Skeletal muscle cell (primary cell): ENCODE measurements at places on chromosomes 11 and 22.
A peak's percentile ranks its signal among the peaks of the same experiment; 100 is the strongest.

DNA sequence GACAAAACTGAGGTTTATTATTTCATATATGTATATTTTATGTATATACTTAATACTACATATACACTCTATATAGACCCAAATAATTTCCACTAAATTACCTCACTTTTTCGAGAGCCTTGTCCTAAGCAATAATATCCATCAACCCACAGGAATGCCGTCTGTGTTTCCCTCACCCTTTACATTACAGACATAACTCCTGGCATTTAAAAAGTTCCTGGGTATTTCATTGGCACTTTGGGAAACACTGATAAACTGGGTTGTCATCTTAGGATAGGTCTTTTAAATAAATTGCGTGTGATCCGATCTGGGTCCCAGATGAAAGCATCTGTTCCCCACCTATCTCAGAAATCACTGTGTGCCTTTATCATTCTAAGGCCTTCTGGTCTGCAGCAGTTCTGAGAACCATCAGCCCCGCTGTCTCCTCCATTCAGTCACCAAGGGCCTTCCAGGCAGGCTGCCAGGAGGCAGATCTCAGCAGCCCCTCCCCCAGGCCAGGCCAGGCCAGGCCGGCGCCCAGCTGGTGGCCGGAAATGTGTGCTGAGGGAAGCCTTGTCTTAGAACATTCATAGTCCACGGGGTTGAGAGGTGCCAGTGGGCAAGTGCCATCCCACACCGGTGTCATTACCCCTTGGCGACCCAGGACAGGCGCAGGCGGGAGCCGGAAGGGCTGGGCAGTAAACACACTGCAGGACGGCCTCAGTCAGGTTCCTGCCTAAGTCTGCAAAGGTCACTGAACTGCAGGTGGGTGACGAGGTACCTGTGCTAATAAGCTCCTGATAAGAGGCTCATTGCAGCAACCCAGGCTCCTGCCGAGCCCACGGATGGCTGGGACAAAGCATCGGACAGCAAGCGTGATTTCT is 3.3 kb downstream of the FGF19 start:
- peak; percentile 22 for DNase-seq

DNA sequence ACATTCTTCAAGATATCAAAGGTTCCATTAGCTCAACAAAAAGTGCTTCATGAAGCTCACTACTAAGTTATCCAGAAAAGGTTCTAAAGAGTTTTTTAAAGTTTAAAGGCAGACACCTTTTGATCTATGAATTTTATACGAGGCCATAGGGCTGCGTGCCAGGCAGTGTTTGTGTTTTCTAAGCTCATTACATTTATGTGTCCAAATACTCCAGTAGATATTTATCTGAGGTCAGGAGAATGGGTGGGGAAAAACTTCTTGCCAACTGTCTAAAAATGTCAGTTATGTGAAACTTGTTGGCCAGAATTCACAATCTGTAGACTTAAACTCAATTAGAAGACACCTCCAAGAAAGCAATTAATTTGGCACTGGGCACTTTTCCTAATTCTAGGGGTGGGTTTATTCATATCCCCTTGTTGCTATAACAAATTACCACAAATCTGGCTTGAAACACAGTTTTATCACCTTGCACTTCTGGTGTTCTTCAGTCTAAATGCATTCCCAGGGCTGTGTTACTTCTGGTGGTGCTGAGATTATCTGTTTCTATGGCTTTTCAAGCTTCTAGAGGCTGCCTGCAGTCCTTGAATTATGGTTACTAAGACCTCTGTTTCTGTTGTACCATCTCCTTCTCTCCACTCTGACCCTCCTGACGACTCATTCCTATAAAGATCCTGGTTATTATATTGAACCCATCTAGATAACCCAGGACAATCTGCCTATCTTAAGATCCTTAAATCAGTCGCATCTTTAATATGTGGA is 1030.4 kb upstream of the CNTN5 start:
- no peak for DNase-seq

- peak; percentile 32 for DNase-seq
Measured at GRCh38 chr22:36465232-36466021, 16.0 kb downstream of the TXN2 start.

DNA sequence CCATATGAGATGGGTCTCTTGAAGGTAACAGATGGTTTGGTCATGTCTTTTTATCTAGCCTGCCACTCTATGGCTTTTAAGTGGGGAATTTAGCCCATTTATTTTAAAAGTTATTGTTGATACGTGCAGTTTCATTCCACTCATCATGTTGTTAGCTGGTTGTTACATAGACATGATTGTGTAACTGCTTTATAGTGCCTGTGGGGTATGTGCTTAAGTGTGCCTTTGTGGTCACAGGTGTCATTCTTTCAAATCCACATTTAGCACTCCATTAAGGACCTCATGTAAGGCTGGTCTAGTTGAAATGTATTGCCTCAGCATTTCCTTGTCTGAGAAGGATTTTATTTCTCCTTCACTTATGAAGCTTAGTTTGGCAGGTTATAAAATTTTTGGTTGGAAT is 263.8 kb upstream of the LUZP2 start:
- DNase-seq: no peak

- no peak for DNase-seq
Measured at GRCh38 chr22:25845985-25846745, 104.2 kb downstream of the MYO18B start.

- no peak for DNase-seq
Measured at GRCh38 chr11:120858740-120859139, 165.2 kb upstream of the TBCEL start.

- no peak for DNase-seq
Measured at GRCh38 chr11:41254966-41255365, 204.5 kb downstream of the LRRC4C start.

DNA sequence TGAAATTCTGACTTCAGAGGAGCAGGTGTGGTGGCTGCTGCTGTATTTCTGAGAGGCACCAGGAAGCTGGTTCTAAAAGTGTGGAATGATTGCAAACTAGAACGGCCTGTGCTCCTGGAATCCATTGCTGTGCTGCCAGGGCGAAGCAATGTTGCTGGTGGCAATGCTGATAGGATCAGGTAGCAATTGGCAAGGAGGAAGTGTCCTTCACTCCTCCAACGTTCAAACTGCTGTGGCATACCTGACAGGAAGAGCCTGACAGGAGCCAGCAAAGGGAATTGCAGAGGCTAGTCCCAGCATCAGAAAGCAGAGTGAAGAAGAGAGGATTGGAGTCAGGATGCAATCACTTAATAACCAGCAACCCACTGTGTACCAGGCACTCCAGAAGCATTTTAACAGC is 118.2 kb downstream of the FAR1 start:
- no peak for DNase-seq

DNA sequence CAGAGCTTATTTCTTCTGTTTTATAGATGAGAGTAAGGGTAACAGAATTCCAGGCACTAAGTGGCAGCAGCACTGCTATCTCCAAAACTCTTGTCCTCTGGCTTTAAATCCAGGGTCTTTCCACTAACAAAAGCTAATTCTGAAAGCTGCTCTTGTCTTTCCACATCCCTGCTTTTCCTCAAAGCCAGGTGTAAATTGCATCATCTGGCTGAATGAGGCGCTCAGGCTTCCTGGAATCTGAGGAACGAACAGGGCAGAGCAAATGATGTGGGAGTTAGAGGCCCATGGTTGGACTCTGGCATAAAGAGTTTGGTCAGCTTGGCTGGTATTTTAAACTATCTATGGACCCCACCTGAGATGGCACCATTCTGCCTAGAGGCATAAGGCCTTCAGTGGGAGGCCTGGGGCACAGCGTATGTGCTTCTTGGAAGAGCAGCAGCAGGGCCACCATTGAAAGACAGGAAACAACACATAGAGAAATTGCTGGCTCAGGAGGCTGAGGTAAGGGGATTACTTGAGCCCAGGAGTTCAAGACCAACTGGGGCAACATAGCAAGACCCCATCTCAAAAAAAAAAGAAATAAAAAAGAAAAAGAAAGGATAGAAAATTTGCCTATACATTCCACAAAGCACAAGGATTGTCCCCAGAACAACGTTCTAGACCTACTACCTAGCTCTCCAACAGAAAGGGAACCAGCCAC is 1.9 kb downstream of the KCNJ5 start:
- DNase-seq: no peak

DNA sequence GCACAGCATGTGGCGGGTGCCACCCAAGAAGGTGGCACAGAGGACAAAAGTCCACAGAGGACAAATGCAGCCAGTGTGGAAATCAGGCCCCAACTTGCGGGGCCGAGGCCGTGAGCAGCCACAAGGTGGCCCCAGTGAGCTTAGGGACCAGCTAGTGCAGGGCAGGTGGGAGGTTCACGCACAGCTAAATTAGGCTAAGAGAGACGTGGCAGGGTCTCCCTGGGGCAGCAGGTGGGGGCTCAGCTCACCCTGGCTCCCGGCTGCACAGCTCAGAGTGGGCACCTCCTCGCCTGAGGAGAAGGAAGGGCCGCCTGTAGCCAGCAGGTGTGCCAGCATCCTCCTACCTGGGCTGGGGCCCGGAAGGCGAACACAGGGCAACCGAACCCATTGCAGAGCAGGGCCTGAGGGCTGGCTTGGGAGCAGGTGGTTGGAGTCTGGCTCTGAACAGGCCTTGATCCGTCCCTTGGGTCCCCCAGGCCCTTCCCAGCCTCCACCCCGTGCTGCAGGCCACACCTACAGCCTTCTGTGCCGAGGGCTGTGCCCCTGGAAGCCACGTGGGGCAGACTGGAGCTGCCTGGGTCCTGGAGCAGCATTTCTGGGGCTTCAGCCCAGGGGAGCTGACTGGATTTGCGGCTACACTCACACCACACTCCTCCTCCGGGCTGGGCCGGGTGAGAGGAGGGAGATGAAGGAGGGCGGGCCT is 26.1 kb upstream of the CELSR1 start:
- no peak for DNase-seq

DNA sequence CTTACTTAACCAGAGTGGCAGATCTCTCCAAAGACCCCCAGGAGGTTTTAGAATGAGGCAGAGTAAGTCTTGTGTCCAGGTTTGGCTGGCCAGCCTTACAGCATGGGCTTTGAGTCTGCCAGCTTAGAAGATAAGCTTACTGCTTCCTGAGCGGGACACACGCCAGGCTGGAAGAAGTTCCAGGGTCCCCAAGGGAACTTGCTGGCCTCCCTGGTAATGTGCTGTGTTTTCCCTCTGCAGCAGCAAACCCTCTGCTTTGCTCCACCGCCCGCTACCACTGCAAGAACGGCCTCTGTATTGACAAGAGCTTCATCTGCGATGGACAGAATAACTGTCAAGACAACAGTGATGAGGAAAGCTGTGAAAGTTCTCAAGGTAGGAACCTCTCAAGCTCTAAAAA is 154.2 kb downstream of the LDLRAD3 start:
- no peak for DNase-seq

- DNase-seq: peak; percentile 98
Measured at GRCh38 chr11:86743223-86744118, 56.9 kb upstream of the PRSS23 start.

- DNase-seq: no peak
Measured at GRCh38 chr11:66904561-66904960, 47.7 kb downstream of the LRFN4 start.

GRCh38 chr11:109853156-109853776 is 239.9 kb upstream of the ZC3H12C start:
- DNase-seq: peak; percentile 48

DNA sequence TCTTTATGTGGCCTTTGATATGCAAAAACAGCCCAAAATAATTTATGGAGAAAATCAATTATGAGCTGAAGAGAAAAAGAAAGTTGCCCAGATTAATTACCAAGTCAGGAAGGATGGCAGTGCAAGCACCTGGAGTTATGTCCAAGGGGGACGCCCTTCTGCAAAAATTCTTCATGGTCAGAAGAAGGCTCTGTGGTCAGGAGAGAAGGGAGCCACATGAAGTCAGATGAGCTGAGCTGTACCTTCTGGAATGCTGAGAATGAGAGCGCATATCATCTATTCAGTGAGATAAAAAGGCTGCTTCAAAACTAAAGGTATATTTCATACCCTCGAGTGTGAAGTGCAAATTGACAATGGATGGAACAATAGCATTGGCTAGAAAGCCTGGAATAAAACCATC is 607.4 kb downstream of the NTM start:
- DNase-seq: peak; percentile 23

DNA sequence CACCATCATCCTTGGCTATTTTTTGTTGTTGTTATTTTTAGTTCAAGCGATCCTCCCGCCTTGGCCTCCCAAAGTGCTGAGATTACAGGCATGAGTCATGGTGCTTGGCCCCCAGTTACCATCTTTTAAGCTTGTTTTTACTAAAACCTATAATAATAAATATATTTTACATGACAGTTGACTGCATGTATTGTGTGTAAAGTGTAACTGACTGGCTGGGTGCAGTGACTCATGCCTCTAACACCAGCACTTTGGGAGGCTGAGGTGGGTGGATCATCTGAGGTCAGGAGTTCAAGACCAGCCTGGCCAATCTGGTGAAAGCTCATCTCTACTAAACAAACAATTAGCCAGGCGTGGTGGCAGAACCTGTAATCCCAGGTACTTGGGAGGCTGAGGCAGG is 386.2 kb downstream of the TENM4 start:
- DNase-seq: peak; percentile 9

GRCh38 chr11:12441231-12441861 is 64.0 kb downstream of the PARVA start:
- no peak for DNase-seq

GRCh38 chr22:30782613-30783012 is 87.9 kb downstream of the OSBP2 start:
- DNase-seq: no peak

- DNase-seq: no peak
Measured at GRCh38 chr11:133920109-133920990, 36.4 kb downstream of the IGSF9B start.

- DNase-seq: no peak
Measured at GRCh38 chr11:47869544-47870393, 21.6 kb upstream of the NUP160 start.
